ENCODE measurements at places on chromosomes 12 and 14. TPM values are rescaled to one million over a fixed set of nuclear protein-coding genes. Genes with fewer than 3 reads are reported as not detected.

GRCh38 chr12:130707571-130707891 lies 8.6 kb downstream of the RIMBP2 start:
- H3K36me3 ChIP-seq = no peaks in the 10 kb centered on the region
- no peak overlapping the region for H3K27ac ChIP-seq
- no peak overlapping the region for H3K4me3 ChIP-seq
- no peak for DNase-seq
- no peaks in the 10 kb centered on the region for H3K4me1 ChIP-seq

DNA sequence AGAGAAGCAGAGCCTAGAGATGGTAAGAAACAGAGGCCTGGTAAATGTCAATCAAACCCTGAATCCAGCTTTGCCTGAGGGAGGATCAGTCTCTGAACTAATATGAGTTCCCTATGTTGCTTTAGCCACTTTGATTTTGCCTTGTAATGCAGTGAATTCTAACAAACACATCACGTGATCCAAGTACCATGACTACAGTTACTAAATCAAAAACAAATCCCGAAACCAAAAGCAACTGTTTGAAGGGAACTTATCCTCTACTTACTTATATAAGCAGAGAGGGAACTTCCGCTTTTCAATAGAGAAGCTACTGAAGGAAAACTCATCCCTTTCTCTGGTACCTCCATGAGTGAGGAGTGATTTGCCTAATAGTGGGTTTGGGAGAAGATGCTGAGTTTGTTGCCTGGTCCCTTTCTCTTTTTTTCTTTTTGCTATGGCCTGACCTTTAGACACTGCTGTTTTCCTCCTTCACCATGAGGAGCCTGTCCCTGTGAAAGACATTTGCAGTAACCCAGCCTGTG lies 7.7 kb upstream of the PPTC7 start:
- no peak overlapping the region for H3K4me3 ChIP-seq
- H3K36me3 ChIP-seq = no peaks in the 10 kb centered on the region
- H3K4me1 ChIP-seq = peaks cover 5% of the 10 kb centered on the region

Gene PCED1B
- total RNA-seq = 0.28 TPM

GRCh38 chr12:118827047-118827446 lies 154.3 kb upstream of the SRRM4 start:
- no peak overlapping the region for H3K27ac ChIP-seq
- H3K36me3 ChIP-seq = no peaks in the 10 kb centered on the region
- H3K4me3 ChIP-seq = no peak overlapping the region
- DNase-seq = no peak

- peak; percentile 91 for DNase-seq
- peaks cover 32% of the 10 kb centered on the region for H3K4me1 ChIP-seq
- no peak overlapping the region for H3K4me3 ChIP-seq
- H3K27me3 ChIP-seq = no peaks in the 10 kb centered on the region
- no peaks in the 10 kb centered on the region for H3K36me3 ChIP-seq
These were observed 91.1 kb downstream of the IRF2BPL start for GRCh38 chr14:76937181-76938091.

DNA sequence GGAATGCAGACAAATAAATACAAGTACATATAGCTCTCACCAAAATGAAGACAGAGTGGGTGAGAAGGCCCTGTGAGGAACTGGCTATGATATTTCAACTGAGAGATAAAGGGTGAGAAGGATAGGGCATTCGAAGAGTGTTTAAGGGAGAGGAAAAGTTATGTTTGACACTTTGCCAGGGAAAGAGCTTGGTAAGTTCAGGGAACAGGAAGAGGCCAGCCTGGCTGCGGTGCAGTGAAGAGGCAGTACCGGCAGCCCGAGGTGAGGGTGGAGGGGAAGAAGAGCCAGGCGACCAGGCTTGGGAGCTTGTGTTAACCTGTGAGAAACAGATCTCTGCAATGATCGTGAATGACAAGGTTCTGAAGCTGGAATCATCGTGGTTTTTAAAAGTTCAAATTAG lies 84.7 kb upstream of the RFX4 start:
- H3K27ac ChIP-seq = no peak overlapping the region
- H3K36me3 ChIP-seq = peaks cover 11% of the 10 kb centered on the region
- DNase-seq = peak; percentile 16
- no peaks in the 10 kb centered on the region for H3K4me1 ChIP-seq
- H3K27me3 ChIP-seq = no peaks in the 10 kb centered on the region
- H3K4me3 ChIP-seq = no peak overlapping the region

Gene EIF2S3B
- total RNA-seq = 6.8 TPM

DNA sequence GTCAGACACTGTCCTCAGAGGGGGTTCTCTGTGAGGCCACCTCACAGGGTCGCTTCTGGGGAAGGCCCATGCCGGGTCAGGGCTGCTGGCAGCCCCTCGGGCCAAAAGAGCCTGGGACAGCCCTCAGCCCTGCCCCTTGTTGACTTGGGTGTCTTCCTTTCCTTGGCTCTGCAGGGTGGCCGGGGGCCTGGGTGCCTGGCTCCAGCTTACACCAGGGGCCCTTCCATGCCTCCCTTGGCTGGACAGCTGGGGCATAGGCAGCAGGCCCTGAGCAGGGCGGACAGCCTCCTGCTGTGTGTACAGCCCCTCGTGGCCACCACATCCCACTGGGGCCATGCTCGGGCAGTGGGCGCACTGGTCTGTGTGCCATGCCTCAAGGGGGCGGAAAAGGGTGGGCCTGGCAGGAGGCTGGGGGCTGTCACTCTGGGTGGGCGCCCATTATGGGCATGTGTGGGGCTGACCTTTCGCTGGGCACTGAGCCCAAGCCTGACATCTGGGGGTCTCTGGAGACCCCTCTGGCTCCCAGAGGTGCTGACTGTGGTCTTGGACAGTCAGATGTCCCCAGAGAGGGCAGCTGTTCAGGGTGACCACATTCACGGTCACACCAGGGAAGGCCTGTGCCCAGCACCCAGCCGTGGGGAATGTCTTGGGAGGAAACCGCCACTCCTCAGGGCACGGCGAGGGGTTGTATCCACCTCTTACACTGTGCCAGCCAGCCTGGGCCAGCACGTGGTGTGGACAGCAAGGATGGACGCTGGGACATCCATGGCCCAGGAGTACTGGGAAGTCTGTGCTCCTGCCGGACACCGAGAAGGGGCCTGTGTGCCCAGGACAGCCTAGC lies 313.3 kb downstream of the TMEM121 start:
- H3K4me1 ChIP-seq = no peaks in the 10 kb centered on the region
- no peaks in the 10 kb centered on the region for H3K27me3 ChIP-seq
- no peak overlapping the region for H3K4me3 ChIP-seq

Gene LPAR5
- not detected for total RNA-seq

DNA sequence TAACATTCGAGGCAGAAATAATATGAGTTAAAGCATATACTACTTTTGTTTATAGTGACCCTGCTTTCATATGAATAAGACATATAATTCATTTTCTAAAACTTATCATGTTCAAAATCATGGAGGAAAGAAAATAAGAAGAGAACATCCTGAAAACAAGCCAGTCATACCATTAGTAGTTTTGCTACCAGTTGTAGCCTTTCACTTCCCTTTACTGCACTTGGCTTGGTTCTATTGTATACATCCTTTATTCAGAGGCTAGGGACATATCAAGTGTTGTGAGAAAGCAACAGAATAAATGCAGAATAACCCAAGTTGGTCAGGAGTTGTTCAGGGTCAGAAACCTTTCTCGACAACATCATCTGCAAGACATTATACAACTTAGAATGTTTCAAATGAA lies 598.7 kb downstream of the SOX5 start:
- H3K36me3 ChIP-seq = no peaks in the 10 kb centered on the region
- no peak overlapping the region for H3K27ac ChIP-seq
- no peaks in the 10 kb centered on the region for H3K27me3 ChIP-seq
- no peaks in the 10 kb centered on the region for H3K4me1 ChIP-seq
- DNase-seq = no peak

DNA sequence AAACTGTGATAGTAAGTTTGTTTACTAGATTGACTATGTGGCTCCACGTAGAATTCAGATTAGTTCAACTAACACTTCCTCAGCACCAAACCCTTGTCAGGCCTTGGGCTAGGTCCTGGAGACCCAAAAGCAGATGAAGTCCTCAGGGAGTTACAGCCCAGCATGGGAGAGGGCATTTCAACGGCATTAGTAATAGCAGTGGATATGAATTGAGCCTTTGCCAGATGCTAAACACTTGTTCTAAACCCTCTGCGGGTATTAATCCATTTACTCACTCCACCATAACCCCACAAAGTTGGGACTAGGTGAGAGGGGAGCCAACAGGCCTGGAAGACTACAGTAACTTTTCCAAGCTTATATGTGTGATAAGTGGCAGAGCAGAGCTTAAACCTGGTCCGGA lies 714.6 kb downstream of the DIO2 start:
- no peaks in the 10 kb centered on the region for H3K27me3 ChIP-seq
- H3K4me3 ChIP-seq = no peak overlapping the region
- no peak overlapping the region for H3K27ac ChIP-seq
- DNase-seq = peak; percentile 10
- no peaks in the 10 kb centered on the region for H3K4me1 ChIP-seq

Gene CINP
- 55.3 TPM for total RNA-seq

Gene TMEM132D
- total RNA-seq = not detected

GRCh38 chr14:82796086-82796485 lies 1262.4 kb upstream of the SEL1L start:
- no peak overlapping the region for H3K4me3 ChIP-seq
- no peak for DNase-seq
- no peak overlapping the region for H3K27ac ChIP-seq
